Brain pericyte (primary cell): ENCODE measurements at places on chromosomes 7 and 10.

- DNase-seq = no peak
Observed at GRCh38 chr7:155850766-155851678, 38.8 kb upstream of the SHH start.

- no peak for DNase-seq
Observed at GRCh38 chr10:115026056-115026745, 67.0 kb upstream of the ATRNL1 start.

GRCh38 chr10:48526011-48526821 lies 78.7 kb downstream of the ARHGAP22 start:
- peak; percentile 55 for DNase-seq

GRCh38 chr10:8640878-8641277 lies 586.4 kb downstream of the GATA3 start:
- DNase-seq = no peak

DNA sequence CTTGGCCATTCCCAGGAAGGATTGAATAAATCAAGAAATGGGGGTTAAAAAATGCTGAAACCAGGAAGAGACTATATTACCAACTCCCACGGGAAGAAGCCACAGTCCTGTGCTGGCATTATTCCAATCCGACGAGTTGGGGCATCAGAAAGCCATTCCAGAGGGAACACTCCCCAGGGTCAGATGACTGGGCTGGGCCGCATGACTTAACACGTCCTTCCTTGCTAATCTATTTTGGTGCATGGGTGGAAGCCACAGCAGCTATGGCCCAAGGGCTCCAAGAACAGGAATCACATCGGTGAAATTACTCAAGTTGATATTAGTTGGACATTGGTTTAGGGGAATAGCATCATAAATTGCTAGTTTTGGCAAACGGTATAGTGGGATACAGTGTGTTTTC lies 592.9 kb upstream of the NRP1 start:
- DNase-seq = no peak

DNA sequence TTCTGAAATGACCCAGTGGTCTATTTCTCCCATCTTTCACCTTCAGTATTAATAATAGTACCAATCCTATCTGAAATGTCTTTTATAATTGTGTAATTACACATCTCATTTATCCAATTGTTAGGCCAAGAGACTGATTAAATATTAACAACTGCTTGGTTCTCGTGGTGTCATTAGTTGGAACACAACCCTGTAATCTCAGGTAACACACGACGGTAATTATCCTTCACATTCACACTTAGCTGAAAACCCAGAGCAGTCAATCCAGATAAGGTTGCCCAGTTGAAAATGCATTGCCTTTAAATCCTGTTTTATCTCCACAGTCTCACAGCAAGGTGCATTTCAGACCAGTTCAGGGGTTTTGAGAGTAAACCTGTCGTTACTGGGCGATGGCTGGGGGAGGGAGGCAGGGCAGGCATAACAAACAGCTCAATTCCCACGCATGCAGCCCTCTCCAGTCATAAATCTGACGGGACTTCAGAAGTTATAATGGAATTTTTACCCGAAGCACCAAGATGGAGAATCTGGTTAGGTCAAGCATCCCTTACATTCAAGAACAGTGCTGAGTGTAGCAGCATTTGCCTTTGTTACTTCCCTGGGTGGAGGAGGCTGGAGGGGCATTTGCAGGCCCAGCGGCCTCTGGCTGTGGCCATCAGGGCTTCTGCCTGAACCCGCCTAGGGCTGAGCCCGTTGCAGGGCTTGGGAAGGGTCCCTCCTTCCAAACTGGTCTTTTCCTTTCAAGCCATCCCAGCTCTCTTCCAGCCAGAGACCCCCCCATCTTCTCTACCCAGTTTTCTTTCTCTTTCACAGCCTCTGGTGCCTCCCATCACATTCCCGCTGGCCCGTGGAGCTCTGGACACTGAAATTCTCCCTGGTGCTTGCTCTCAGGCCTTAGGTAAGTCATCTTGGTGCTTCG lies 201.0 kb upstream of the LYZL2 start:
- no peak for DNase-seq

DNA sequence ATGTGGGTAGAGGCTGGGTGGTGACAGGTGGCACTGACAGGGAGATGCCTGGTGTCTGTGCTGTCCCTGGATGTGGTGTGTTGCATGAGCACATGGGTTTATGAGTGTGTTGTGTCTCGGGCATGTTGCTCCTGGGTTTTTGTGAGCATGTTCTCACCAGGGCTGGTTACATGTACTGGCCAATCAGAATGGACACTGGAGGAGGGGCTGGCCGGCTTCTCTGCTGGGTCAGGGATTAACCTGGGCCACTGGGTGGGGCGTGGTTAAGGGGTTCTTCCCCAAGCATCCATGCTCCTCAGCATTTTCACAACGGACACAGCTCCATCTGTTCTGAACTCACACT lies 20.8 kb upstream of the VOPP1 start:
- no peak for DNase-seq

GRCh38 chr7:99140813-99141212 lies 3.1 kb downstream of the SMURF1 start:
- no peak for DNase-seq

DNA sequence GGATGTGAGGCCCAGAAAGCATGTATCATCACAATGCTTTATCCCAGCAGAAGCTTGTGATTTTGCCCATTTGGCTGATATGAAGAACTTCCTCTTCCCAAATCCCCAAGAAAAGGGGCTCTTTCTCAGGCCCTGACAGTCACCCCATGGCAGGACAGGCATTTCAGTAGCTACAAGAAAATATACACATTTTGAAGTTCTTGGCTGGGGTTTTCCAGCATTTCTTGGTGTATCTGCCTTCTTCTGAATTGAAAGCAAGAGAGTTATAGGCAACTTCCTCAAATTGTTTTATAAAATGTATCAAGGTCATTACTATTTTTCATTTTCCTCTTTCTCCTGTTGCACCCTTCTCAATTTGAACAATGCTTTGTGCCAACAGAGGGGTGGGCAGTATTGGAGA lies 63.3 kb upstream of the PDLIM1 start:
- no peak for DNase-seq

GRCh38 chr10:105797234-105797890 lies 1156.3 kb downstream of the SORCS3 start:
- DNase-seq = no peak

DNA sequence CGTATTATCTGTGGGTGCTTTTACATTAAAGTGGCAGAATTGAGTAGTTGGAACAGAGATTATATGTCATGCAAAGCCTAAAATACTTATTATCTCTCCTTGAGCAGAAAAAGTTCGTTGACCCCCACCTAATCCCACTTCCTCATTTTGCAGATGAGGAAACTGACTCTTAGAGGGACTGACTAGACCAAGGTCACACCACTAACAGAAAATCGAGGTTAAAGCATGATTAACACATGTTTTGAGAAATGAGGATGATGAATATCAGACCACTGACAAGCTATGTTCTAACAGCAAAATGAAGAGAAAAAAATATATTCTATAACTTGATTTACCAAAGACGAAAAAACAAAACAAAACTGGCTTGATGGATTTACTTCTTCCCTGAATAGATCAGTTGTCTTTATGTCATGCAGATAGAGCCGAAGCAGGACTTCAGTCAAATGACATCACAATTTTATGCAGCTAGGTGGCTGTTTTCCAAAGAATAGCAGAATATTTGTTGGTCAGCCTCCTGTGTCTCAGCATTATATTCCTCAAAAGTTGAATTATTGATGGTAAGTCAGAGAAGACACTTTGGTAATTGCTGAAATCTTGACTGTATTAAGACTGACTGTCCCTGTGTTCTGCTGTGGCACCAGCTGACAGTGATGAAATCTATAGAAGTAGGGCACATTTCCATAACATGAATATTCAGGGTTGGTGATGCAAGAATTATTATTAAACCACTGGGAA lies 24.2 kb upstream of the SMIM30 start:
- DNase-seq = no peak

GRCh38 chr10:85851934-85852333 lies 514.7 kb downstream of the GRID1 start:
- DNase-seq = no peak

GRCh38 chr7:157267956-157268355 lies 68.8 kb upstream of the DNAJB6 start:
- no peak for DNase-seq

- no peak for DNase-seq
Observed at GRCh38 chr7:117621075-117621618, 141.3 kb downstream of the CFTR start.

- no peak for DNase-seq
Observed at GRCh38 chr10:77392851-77393250, 244.8 kb downstream of the KCNMA1 start.

- no peak for DNase-seq
Observed at GRCh38 chr7:27200761-27201579, 1.1 kb upstream of the HOXA13 start.

DNA sequence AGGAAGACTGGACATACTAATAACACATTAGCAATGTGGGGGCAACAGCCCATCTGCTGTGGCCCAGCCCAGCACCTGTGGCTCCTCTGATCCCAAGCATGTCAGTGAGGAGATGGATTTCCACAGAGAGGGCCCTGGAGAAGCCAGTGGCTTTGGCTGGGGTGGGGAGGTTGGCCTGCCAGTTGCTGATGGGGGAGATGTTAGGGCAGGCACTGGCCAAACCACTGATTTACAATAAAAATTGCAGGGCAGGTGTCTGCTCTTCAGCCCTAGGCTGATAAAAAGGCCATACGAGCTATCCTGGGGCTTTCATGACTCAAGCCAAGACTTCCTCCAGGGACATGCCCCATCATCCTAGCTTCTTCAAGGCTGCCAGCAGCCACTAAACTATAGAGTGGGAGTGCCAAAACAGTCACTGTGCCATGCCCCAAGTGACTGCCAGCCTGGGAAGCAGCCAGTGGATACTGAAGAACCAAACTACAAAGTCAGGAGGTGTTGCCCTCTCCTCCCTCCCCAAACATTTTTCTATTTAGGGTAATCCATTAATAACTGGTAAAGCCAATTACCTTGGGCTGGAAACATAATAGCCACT lies 37.8 kb downstream of the DPCD start:
- no peak for DNase-seq
